ENCODE measurements at places on chromosomes 7 and 10.

DNA sequence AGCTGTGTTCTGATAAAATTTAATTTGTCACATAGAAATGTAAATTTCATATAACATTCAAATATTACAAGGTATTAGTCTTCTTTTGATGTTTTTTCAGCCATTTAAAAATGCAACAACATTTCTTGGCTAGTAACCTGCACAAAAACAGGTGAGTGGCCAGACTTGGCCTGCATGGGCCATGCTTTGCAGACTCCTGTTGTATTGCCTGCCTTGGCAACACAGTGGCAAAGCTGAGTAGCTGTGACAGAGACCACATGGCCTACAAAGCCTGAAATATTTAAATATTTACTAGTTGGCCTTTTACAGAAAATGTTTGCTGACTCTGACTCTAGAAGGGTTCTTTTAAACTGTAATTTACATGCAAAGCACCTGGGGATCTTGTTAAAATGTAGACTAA is 13.5 kb upstream of the TBX20 start:
- no peak for DNase-seq

DNA sequence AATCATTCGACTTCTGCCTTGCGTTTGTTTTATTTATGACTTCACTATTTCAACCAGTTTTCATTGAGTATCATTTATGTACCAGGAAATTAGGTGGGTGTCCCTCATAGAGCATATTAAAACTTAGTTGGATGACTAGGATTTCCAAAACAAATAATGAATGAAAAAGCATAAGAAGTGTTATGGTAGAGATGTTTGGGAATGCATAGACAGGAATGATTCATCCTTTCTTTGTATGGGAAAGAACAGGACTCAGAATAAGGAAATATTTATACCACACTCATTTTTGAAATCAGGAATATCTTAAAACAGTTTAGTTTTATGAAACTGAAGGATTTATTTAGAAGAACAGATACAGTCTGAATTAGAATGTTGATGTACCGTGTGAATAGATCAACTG is 315.7 kb downstream of the EXOC4 start:
- no peak for DNase-seq

DNA sequence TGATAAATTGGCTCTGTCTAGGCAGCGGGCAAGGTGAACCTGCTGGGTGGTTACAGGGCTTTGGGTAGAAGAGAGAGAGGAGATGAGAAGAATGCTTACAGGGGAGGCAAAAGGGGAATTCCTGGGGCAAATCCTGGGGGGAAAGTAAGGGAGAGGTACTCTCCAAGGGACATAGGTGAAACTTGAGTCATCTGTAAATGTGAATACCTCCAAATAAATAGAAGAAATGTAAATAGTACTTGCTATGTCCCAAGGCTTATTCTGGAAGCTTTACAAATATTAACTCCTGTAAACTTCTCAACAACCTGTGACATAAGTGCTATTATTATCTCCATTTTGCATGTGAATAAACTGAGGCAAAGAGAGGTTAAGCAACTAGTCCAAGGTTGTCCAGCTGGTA is 57.7 kb upstream of the CDK13 start:
- no peak for DNase-seq

- DNase-seq: no peak
Measured at GRCh38 chr7:128777156-128778123, 1.8 kb upstream of the OPN1SW start.

DNA sequence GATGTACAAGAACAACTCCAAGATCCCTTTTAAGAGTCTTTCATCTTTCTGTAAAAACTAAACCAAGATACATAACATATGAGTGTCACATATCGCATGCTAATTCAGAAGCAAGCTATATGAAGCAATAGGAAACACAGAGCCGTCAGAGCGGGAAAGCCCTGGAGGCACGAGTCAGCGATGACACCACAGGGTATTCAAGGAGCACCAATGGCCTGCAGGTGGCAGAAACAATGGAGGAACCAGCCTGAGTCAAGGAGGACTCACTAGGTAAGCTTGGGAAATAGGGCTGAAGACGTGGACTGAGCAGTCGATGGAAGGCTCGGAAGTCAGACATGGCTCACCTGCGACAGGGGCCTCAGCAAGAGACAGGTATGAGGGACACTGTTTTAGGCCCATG is 214.4 kb downstream of the FAM107B start:
- DNase-seq: peak; percentile 1

GRCh38 chr10:114498413-114499111 is 94.3 kb upstream of the AFAP1L2 start:
- DNase-seq: no peak

- DNase-seq: peak; percentile 63
Measured at GRCh38 chr10:132637477-132638129, 100.0 kb downstream of the INPP5A start.

- DNase-seq: no peak
Measured at GRCh38 chr7:44158096-44158872, 17.2 kb upstream of the MYL7 start.

DNA sequence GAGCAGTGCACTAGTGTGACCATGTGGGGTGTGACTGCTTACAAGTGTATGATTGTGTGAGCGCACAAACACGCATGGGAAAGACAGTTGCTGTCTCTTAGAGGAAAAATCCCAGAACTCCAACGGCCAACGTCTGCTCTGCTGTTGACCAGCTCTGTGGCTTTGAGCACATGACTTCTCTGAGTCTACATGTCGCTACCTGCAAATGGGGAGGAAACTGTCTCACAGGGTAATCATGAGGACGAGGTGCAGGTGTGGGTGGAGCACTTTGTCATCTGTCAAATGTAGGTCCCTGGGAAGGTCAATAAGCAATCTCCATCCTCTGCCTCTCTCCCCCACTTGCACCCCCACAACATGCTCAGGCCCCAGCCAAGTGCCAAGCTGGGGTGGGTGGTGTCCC is 31.2 kb upstream of the TLX1 start:
- no peak for DNase-seq

DNA sequence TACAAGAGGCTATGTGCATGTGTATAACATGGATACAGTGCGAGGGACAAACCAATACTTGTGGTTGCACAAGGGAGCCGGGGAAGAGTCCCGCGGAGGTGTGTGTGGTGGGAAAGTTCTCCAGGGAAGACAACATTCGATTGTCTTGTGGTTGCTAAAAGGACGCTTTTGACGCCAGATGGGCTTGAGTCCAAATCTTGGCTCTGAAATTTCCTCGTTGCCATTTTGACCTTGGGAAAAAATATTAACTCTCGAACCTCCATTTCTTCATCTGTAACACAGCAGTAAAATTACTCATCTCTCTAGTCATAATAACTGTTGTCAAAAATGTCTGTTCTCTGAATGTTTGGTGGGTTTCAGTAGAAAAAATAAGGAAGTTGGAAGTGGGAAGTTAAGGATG is 16.5 kb downstream of the PLXDC2 start:
- DNase-seq: no peak

DNA sequence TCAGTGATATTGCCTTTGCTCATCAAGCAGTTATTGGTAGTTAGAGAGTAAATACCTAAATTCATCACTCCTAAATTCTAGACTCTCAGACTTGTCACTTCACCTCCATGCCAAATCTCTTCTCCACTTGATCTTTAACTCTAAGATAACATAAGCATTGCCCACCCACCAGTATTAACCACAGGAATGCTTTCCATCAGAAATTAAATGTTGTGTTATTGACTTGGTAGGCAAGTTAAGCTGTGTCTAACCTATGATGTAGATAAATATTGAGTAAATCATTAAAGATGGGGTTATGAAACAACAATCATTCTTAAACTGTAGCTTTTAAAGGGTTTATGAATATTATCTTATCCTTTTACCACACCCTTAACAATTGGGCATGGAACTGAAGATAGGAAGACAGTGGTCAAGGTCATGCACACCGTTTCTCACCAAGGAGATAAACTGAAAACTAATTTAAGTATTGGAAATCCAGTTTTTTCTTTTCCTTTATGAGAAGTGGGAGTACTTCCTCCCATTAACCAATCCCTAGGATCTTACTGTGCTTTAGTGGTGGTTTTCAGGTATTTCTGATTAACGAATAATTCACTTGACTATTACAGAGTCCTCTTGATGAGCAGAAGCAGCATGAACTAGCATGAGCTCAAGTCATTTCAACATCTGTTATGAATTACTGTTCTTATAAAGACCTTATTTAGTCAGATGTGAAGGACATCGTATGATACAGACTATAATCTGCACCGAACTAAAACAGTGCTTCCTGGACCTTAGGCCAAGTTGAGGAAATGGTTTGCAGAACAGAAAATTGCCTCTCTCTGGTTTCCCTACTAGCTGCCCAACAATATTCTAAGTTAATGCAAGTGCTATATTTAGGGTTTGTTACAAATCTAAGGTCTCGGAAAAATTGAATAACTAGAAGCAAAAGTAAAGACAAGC is 142.0 kb downstream of the LCOR start:
- no peak for DNase-seq

- no peak for DNase-seq
Measured at GRCh38 chr7:37216923-37217322, 231.7 kb downstream of the ELMO1 start.

- DNase-seq: no peak
Measured at GRCh38 chr7:5624386-5625365, 156.8 kb downstream of the RNF216 start.

GRCh38 chr7:42930889-42931288 is 1.1 kb downstream of the PSMA2 start:
- DNase-seq: no peak

- DNase-seq: no peak
Measured at GRCh38 chr10:101710059-101710695, 15.2 kb upstream of the FBXW4 start.

DNA sequence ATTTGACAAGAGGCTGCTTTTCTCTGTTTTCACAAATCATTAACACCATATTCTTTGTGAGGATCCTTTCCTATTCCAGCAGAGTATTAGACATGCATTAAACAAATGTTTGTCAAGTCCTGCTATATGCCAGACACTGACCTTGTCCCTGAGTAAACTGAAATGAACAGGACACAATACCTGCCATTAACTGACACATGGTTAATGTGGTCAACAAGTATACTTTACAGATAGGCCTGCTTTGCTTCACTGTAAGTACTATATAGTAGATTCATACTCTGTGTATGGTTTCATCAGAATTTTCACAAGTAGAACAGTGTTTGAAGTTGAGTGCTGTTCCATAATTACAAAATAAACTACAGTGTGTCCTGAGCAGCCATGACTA is 5.9 kb downstream of the TNKS2 start:
- DNase-seq: no peak

- no peak for DNase-seq
Measured at GRCh38 chr7:88686468-88687229, 72.9 kb upstream of the ZNF804B start.

GRCh38 chr7:121480566-121481335 is 84.6 kb upstream of the FAM3C start:
- DNase-seq: no peak

GRCh38 chr10:109403551-109403950 is 519.8 kb downstream of the XPNPEP1 start:
- DNase-seq: no peak

DNA sequence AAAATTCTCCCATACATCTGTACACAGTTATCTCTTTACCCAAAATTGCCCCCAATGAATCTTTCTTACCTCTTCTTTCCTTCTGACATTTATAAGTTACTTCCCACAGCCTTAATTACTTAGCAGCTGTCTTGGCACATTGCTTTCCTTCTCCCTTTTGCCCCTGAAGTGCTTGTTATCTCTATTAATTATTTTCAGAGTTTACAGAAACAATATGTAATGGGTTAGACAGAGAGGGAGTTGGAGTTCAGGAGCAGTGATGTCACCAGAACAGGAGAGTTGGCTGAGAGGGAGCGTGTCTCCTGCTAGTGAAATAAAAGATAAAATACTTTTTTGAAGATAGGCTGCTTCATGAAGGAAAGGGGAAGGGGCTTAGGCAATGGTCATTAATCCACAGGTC is 57.4 kb downstream of the ITGB8 start:
- no peak for DNase-seq

GRCh38 chr7:93055543-93056107 is 62.2 kb downstream of the SAMD9 start:
- peak; percentile 14 for DNase-seq

DNA sequence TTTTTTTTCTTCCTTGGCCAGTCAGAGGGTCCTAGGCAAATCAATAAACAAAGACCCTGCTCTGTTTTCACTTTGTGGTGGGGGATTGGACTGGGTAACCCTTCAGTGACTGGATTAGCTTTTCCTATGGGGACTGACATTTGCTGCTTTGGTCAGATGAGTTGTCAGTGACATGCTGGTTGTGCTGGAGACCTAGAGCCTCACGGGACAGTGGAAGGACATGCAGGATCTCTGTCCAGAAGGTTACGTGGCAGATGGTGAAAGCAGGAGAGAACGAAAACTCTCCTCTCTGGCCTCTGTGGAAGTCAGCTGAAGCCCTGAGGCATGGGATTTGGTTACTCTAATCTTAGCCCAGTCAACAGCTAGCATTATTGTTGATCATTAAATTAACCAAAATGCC is 90.0 kb upstream of the BMPER start:
- peak; percentile 46 for DNase-seq

GRCh38 chr10:28902215-28902614 is 224.9 kb downstream of the BAMBI start:
- DNase-seq: no peak

DNA sequence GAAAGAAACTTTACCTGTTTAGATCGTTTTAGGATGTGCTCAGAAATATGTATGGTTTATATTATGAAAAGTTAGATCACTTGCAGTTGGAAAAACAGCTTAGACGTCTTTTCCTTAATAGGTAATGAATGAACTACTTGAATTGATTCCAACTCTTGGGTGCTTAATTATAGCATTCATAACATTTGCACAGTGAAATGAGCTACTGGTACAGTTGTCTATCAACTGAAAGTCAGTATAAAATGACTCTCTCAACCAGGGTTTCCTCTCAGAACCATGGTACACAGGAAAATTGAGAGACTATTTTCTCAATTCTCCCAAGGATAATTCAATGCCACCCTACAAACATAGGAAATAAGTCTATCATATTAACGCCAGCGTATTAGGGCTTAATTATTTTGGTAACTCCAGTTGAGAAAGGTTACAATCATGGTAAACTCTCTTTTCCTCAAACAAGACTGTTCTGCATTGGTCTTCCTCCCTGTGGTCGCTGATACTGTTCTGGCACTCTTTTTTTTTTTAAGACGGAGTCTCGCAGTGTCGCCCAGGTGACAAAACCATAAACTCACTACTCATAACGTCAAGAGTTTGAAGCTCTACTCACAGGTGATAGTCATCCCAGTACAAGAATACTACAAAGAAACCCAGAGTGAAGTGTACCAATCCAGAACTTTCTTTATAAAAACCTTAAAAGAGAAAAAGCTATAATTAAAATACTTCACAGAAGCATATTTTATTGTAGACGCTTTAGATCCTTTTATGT is 2.0 kb downstream of the ANLN start:
- no peak for DNase-seq

- DNase-seq: peak; percentile 53
Measured at GRCh38 chr10:88389456-88389855, 193.7 kb downstream of the RNLS start.

- no peak for DNase-seq
Measured at GRCh38 chr10:78045237-78045636, 11.6 kb downstream of the RPS24 start.
